ENCODE measurements at places on chromosomes 12 and 14.

DNA sequence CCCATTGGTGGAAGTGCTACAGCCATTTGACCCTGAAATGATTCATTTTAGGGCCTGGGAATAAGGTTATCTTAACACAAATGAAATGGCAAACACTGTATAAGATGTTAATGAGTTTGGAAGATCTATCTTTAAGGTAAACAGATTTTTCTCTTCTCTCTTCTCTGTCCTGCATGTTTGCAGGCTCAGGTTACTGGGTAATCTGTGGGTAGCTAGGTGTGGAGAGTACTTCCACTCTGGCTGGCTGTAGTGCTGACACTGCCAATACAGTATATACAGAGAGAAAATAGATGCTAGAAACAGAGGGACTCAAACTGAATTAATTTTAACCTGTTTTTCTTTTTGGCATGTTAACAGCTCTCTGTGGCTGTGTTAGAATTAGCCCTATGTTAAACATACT, 84.6 kb downstream of the SLC38A6 start:
- DNase-seq: no peak

GRCh38 chr12:57766464-57767304, at the start of gene CYP27B1:
CYP27B1 (minus strand) TSS chr12:57767078; CDS start chr12:57767041, 37 bp downstream.
- DNase-seq: no peak

- DNase-seq: no peak
These were observed 1338.8 kb upstream of the SEL1L start for GRCh38 chr14:82872494-82872893.

DNA sequence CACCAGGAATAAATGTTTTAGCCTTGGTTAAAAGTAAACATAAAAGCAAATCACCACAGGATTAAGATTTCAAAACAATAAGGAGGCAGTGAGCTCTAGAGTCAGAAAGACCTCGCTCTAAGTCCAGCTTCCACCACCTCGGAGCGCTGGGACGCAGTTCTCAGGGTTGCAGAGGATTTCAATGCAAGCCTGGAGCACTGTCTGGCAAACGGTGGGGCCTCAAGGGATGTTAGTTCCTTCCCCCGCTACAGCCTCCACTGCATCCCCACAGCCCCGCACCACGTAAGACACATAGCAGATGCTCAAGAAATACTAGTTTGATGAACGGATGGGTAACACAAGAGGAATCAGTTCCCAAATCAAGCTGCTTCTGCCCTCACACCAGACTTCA, 39.3 kb upstream of the TMCC3 start:
- DNase-seq: peak; percentile 3

DNA sequence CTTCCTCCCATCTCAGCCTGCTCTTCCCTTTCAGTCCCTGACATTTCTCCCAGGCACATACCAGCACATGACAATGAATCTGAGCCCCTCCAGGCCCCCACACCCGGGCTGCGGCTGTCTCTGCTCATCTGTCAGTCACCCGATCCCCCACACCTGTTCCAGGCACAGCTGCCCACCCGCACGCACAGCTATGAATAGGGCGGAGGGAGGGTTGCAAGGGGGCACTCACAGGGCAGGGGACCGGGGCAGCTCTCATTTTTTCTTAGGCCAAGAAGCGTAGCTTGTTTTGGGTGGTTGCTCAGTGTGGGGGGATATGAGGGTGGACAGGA, 43.7 kb upstream of the TSPAN9 start:
- DNase-seq: no peak

DNA sequence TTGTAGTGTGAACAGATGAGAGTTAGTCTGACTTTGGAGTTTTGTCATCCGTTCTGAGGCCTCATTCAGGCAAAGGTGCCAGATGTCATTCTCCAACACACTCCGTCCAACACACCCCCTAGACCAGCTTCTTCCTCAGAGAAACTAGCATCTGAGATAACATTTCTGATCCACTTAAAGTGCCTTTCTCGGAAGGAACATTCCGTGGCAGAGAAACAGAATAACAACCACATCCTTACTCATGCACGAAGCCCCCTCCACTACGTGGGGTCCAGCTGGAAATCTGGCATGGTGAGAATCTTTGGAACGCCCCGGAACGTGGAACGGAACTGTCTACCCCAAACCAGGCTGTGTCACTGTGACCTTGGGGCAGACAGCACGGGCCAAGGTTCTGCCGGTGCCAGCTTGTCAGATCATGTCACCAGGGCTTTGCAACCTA, 17.0 kb upstream of the BCL7A start:
- DNase-seq: peak; percentile 67

DNA sequence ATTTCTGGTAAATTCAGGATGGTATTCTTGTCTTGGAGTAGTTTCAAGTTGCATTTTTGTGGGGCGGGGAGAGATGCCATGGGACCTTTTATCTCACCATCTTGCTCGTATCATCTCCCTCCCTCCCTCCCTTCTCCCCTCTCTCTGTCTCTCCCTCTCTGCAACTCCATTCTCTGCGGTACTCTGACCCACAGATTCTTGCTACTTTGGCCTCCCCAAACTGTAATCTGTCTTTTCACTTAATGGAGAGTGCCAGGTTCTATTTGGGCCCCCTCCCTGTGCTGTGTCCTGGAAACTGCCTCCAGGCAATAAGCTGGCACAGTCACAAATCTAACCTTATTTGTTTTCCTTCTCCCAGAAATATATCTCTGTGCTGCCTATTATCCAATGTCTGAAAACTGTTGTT, 175.2 kb downstream of the PAWR start:
- peak; percentile 31 for DNase-seq

DNA sequence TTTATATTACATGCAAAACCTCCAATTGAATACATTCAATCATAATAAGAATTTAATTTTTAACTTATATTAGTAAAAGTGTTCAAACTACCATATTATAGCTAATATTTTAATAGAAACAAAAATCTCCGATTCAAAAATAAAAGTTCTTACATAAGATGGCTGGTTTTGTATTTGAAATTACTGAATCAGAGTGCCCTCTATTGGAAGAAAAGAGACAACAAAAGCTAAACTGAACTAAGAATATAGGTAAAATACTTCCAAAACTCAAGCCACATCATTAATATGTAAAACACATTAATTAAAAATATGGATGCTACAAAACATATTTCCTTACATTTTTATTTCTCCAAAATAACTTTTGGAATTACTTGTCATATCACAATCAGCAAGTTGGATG, 120.3 kb downstream of the GARIN6 start:
- peak; percentile 34 for DNase-seq

DNA sequence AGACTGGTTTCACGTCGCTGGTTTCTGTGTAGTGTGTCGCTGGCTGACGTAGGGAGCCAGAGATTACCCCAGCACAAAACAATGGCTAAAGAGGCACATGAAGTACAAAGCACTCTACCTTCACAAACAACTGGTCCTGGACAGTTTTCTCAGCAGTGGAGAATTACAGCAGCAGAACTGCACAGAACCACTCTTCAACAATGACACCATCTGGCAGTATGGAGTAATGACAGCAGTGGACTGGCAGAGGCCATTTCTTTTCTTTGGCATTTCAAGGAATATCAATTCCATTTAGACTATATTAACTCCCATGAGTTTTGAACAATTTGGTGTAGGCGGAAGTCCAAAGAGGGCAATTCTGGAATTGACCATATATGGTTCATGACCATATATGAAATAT, 1074.1 kb downstream of the AACS start:
- no peak for DNase-seq

DNA sequence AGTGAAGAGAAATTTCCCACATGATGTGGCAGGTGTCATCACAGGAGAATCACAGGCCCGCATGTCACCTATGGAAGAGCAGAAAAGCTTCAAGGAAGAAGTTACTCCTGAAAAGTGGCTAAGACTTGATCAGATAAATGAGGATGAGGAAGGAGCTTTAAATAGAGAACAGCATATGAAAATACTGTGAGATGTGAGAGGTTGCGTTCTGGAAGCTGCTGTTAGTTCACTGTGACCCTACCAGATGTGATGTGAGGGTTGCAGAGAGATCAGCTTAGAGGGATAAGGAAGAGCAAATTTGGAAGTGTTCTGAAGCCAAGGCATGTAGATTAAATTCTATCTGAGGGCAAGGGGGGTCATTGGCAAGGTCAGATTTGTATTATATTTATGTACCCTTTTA, 17.1 kb downstream of the ERP27 start:
- no peak for DNase-seq

Data from AG10803 (cell line).